ENCODE measurements at places on chromosomes 1 and 21. TPM values are rescaled to one million over a fixed set of nuclear protein-coding genes. Genes with fewer than 3 reads are reported as not detected.

DNA sequence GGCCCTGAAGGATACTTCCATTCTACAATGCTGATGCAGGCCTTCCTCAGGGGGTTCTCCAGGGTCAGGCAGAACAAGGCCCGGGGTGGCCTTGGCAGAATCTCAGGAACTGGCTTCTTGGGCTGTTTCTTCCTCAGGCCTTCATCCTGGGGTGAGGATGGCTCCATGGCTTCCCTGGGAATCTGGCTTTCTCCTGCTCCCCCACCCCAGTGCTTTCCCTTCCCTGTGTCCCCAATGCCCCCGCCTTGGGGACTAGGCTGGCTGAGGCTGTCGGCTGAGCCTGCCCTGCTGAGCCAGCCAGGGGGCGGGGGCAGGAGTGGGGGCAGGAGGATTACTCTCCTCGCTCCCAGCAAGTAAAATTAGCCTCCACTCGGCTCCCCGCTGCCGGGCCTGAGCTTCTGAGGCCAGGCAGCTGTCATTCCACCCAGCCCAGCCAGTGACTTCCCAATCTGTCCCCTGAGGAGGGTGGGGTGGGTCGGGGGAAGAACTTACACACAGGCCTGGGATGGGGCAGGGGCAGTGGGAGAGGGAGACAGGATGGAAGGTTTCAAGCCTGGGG is at the start of gene CACNA1S:
TSS of gene CACNA1S (minus strand) at position 254 of the 559 bp plus-strand sequence. CDS start at position 167, 87 bp downstream.
- DNase-seq: no peak

Gene SYDE2
- 54.0 TPM for total RNA-seq

Gene ALPL
- 1.5 TPM for total RNA-seq

DNA sequence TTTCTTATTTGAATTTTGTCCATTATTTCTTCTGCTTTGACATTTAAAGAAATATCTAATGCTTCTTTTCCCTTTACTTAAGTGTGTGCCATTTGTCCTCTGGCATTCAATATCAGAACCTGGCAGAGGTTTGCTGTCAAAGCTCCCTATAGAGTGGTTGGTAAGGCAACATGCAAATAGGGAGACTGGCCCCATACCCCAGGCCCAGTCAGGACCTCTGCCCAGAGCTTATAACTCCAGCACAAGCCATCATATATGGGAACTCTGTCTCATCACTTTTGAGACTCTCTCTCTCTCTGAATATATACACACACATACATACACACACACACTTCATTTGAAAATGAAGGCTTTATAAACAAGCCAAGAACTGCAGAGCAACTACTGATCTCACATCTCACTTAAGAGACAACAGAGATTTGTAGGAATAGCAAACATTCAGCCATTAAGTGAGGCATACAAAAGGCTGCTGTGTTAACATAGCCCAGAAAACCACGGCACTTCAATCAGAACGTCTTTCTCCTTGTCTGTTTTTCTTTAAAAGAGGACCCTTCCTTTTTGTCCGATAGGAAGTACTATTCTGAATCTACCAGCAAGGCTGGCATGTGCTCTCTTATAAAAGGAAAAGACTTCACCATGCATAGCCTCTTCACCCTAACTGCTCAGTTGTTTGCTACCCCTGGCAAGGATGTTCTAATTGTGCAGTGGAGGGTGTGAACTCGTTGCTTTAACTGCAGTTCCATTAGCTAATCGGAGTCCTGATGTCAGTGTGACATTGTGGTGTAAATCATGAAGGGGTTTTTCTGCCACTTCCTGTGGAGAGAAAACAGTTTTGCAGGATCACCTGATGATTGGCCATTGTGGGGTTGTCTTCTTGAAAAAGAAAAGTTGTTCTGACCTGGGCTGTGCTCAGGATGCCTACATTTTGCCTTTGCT is 101.7 kb downstream of the NR5A2 start:
- no peak for DNase-seq

All from urinary bladder (tissue), 4 donors.